Activated T-helper 17 cell treated with anti-CD3 and anti-CD28 coated beads, Interleukin-2, amount 50 U/mL, for 72 hours (primary cell): ENCODE measurements at places on chromosomes 12 and 14. TPM values are rescaled to one million over a fixed set of nuclear protein-coding genes. Genes with fewer than 3 reads are reported as not detected.

DNA sequence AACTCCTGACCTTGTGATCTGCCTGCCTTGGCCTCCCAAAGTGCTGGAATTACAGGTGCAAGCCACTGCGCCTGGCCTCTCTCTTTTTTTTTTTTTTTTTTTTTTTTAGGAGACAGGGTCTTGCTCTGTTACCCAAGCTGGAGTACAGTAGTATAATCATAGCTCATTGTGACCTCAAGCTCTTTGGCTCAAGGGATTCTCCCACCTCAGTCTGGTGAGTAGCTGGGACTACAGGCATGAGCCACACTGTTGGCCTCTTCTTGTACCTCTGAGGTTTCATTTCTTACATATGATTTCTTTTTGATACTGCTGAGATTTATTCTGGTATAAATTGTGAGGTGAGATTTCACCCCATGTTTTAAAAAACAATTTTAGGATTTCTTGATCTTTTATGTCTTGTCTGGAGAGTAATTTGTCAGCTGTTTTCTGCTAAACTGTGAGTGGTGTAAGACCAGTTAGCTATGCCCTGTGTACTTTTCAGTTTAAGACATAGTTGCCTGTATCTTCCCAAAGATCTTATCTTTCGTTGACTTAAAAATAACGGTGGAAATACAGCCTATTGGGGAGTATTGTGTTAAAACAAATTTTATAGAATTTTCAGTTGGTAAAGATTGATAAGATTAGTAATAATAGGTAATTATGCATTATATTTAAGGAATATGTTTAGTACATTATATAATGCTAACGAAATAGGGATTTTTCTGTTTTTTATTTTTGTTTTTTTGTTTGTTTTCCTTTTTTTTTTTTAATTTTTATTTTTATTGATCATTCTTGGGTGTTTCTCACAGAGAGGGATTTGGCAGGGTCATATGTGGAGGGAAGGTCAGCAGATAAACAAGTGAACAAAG, 31.7 kb downstream of the WDR20 start:
- ATAC-seq, result peak; percentile 59

DNA sequence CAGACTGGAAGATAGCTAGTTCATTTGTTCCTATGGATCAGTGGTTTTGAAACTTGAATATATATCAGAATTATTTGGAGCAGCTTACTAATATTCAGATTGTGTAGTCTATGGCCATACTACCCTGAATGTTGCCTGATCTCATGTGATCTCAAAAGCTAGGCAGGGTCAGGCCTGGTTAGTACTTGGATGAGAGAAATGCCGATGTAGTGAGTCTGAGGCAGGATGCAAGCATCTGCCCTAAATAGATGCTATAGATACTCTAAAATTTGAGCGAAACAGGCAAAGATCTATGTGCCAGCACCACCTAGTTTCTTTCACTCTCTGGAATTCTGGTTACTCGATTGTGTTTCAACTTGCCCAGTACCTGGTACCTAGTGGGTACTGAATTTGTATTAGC, 40.9 kb downstream of the FRMD6 start:
- no peak for ATAC-seq

DNA sequence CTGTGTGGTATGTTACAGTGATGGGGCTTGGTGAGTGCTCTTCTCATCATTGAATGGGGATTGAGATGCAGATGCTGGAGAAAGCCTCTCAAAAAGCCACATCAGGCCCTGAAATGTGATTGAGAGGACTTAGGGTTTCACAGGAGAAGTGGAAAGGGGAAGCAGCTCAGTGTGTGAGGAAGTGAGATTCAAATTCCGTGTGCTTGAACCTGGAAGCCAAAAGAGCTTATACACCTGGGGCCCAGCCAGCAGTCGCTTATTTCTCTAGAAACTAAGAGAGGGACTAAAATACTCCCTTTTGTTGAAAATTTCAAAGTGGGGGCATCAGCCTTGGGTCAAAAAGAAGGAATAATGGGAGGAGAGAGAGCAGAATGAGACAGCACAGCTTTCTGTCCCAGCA, 39.1 kb upstream of the GZMB start:
- no peak for ATAC-seq

DNA sequence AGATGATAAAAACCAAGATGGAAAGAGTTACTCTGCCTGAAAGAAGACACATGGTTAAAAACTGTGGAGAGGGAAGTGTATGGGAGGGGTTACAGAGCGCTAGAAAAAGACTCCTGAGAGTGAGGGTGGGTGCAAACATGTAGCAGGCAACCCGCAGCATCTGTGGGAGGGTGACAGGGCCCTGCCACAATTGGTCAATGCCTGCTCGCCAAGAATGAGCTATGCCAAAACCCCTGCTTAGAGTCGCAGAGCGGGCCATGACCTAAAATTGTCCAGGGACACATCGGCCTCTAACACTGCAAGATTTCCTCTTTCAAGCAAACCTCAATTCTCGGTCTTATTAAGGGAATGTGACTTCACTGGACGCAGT, 700 bp downstream of the PRKAG1 start:
- peak; percentile 39 for ATAC-seq

DNA sequence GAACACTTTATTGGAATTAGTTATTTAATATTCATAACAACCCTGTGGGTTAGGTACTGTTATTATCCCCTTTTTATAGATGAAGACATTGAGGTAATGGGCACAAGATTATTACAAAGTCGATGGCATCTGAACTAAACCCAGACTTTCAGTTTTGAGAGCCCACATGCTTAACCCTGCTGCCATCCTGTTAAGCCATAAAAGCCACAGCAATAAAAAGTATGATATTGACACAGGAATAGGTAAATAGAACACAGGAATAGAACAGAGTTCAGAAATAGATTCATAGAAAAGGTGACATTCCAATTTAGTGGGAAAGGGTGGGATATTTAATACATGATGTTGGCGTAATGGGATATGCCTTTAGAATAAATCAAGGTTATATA, 119.8 kb downstream of the SLC38A1 start:
- no peak for ATAC-seq

DNA sequence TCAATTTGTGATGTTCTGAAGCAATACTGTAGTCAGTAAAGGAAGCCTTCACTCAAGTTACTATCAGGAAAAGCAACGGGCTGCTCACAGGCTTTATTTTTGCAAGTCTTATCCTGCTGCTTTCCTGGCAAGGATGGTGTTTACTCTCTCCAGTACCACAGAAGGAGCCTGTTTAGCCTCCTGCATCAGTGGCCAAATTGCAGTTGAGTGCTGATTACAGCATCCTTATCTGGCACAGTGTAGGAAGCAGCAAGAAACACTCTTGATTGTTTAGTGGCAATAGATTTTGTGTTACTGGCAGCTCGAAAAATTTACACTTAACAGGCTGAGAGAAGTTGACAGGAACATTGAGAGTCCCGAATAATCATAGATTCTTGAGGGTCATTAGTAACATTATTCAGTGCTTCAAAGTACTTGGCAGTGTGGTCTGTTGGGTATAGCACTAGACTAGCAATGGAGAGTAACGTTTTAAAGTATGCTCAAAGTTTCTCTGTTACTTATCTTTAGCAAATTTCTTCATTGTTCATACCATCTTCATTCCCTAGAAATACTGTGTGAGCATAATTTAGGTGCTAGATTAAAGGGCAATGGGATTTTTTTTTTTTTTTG, 11.7 kb downstream of the TULP3 start:
- ATAC-seq, result no peak

Gene SIX6
- total RNA-seq, result not detected

GRCh38 chr14:30330033-30330432, 228.9 kb upstream of the G2E3 start:
- no peak for ATAC-seq

- no peak for ATAC-seq
These were observed 88.2 kb downstream of the TBC1D30 start for GRCh38 chr12:64912516-64913255.

GRCh38 chr14:51507906-51508511, 143.7 kb upstream of the FRMD6 start:
- no peak for ATAC-seq

Gene PTGER2
- 10.3 TPM for total RNA-seq

DNA sequence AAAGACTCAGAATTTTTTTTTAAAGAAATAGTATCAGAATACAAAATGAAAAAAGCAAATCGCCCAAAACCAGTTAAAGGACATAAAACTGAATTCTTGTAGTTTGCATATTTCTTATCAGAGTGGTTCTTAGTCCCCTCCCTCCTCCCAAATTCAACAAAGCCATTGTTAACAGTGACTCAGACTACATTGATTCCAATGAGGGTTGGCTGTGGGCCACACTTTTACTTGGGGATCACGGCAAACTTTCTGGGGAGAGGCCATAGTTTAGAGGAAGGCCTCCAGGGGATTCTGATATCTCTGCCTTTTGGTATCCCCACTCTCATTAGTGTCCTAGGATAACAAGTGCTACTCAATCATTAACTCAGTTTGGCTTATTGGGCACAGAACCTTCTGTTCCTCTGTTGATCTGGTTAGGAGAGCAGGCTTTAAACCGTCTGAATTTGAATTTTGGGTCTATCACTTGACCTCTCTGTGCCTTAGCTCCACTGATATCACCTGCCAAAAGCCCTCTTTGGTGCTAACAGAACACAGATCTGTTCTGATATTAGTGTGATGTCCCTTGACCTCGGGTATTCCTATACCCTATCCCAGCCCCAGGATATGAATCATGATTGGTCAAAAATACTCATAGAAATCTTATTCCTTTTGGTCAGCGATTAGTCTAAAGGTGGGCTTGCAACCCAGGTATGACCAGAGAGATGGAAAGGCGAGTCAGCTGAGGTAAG, 45.2 kb upstream of the APPL2 start:
- no peak for ATAC-seq

Gene GPRC5A
- 2.9 TPM for total RNA-seq

DNA sequence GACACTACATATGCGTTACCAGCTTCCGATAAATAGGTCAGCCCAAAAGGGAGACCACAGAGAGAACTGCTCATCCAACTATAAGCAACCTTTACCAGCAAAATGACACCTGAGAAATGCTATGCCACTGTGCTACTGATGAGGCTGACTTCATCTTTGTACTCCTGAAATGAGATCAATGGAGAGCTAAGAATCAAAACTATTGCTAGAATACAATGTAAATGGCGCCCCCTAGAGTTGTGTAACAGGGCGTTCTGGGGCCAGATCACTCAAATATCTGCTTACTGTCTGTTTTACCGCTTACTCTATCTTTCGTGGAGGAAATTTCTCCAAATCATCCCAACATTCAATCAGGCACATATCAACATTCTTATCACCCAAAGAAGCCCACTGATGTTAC, 4.6 kb downstream of the ZNF384 start:
- peak; percentile 42 for ATAC-seq

DNA sequence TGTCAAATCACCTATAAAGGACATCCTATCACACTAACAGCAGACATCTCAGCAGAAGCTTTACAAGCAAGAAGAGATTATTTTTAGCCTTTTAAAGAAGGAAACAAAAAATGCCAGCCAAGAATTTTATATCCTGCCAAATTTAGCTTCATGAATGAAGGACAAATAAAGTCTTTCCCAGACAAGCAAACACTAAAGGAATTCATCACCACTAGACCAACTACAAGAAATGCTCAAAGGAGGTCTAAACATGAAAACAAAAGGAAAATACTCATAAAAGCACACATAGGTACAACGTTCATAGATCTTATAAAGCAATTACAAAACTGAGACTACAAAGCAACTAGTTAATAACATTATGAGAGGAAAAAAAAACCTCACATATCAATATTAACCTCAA, 20.7 kb upstream of the STAB2 start:
- ATAC-seq, result no peak

DNA sequence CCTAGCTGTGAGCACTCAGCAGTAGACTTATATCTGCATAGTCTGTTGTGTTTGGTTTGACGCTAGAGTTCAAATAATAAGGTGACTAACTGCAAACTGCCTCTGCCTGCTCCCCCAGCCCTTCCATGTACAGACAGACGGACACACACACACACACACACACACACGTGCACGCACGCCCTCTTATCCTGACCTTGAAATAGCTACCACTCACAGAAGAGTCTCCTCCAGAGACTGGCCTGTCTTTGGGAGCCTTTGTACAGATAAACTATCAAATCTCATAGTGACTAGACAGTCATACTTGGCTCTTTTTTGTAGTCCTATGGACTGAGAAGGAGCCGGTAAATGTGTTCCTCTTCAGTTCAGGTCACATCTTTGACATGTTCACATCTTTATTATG, 158.4 kb downstream of the FBXL14 start:
- no peak for ATAC-seq

DNA sequence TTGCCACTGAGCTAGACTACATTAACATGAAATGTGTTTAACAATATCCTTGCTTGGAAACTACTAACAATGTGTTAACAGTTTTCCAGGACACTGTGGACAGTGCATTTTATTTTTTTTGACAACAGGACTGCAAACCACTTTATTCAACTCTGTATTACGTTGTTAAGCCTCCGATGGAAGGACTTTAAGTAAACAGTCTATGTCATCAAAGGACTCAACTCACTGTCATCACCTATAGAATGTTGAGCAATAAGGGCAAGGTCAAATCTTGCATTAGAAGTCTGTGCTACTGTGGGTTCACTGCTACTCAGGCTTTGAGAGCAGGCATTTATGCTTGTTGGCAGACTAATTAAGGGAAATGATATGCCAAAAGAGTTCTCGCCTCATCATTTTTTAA, 483.7 kb downstream of the FLRT2 start:
- no peak for ATAC-seq

DNA sequence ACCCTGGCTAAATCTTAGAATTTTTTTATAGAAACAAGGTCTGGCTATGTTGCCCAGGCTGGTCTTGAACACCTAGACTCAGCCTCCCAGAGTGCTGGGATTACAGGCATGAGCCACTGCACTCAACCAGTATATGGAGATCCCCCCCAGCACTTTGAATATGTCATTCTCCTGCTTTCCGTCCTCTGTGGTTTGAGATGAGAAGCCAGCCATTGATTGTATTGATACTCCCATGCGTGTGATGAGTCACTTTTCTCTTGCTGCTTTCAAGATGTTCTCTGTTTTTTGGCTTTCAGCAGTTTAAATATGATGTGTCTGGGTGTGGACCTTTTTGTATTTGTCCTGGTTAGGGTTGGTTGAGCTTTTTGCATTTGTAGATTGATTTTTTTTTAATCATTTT, 75.2 kb upstream of the DNM1L start:
- peak; percentile 99 for ATAC-seq

DNA sequence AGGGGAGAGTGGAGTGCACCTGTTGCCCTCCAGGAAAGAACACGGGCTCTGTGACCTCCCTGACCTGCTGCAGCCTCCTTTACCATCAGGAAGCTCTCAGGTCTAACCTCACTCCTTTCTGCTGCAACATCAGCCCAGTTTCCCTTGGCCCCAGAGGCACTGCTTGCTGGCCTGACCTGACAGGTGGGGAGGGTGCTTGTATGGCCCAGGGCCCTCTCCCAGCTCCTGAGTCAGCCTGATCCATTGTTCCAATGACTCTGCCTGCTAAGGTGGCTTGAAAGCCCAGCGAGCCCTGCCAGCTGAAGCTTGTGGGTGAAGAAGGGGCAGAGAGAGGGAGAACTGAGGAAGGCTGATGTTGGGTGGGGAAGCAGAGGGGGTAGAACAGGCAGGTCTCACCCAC, 13.2 kb upstream of the KRT78 start:
- no peak for ATAC-seq

GRCh38 chr12:68798882-68799234, 9.1 kb upstream of the MDM2 start:
- no peak for ATAC-seq
